Adipocyte (in vitro differentiated cells): ENCODE measurements at places on chromosomes 11 and 22.

GRCh38 chr11:57792060-57792541, 30.5 kb downstream of the CTNND1 start:
- DNase-seq: no peak

GRCh38 chr11:47991266-47991830, 11.0 kb downstream of the PTPRJ start:
- DNase-seq: no peak

- DNase-seq: no peak
These were observed 4.6 kb upstream of the CST6 start for GRCh38 chr11:66007201-66007634.

- DNase-seq: no peak
These were observed 39.6 kb downstream of the PDE2A start for GRCh38 chr11:72634472-72635095.

GRCh38 chr11:34318111-34319037, 39.4 kb downstream of the ABTB2 start:
- DNase-seq: peak; percentile 42

DNA sequence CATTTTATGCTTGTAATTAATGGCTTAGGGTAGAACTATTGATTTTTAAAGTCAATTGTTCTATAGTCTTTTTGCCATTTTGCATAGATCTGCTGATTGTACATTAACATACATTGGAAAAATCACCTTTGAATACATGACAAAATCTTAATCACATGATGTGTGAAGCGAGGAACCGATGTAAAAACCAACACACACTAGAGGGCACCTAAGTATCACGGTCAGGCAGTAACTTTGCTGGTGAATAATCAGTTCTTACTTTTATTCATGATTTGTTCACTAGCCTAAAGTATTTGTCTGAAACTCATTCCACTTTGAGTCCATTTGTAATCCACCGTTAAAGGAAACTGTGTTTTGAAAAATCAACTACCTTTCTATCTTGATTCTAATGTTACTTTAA, 28.2 kb downstream of the JHY start:
- DNase-seq: peak; percentile 29

DNA sequence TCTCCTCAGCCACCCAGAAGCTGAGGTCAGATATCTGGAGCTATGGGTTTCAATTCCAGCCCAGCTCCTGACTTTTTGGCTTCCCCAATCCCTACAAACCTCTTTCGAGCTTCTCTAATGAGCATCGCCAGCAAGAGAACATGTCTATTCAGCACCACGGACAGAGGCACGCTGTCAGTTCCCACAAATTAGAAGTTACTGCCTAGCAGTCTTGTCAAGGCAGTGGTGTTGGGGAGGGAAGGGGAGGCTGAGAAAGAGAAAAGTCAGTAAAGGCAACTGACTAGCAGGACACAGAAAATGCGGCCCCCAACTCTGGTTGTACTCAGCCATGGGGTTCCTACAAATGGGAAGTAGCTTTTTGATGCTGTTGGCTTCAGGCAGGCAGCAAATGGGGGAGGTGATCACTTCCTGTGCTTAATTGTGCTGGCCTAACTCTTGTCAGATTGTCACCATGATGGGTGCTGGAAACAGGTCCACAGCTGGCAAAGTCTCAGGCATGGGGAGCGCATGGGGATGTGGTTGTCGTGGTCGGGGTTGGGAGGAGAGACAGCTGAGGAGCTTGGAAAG, 205.9 kb downstream of the ST3GAL4 start:
- peak; percentile 76 for DNase-seq

- peak; percentile 63 for DNase-seq
These were observed 33.8 kb upstream of the SPON1 start for GRCh38 chr11:13928566-13929251.
